ENCODE measurements at places on chromosomes 2 and 18. TPM values are rescaled to one million over a fixed set of nuclear protein-coding genes. Genes with fewer than 3 reads are reported as not detected.

GRCh38 chr2:64398516-64399129 lies 55.3 kb upstream of the LGALSL start:
- no peak overlapping the region for H3K4me3 ChIP-seq
- H3K36me3 ChIP-seq: no peaks in the 10 kb centered on the region

GRCh38 chr18:29430416-29430815 lies 1253.5 kb upstream of the CDH2 start:
- H3K27me3 ChIP-seq: no peaks in the 10 kb centered on the region
- H3K27ac ChIP-seq: no peak overlapping the region
- H3K4me1 ChIP-seq: no peaks in the 10 kb centered on the region
- no peak overlapping the region for H3K4me3 ChIP-seq
- DNase-seq: no peak

- no peak overlapping the region for H3K27ac ChIP-seq
- no peaks in the 10 kb centered on the region for H3K27me3 ChIP-seq
- DNase-seq: no peak
- H3K36me3 ChIP-seq: no peaks in the 10 kb centered on the region
Observed at GRCh38 chr18:63054901-63055584, 264.5 kb downstream of the BCL2 start.

- H3K27ac ChIP-seq: no peak overlapping the region
- no peaks in the 10 kb centered on the region for H3K36me3 ChIP-seq
- H3K4me3 ChIP-seq: no peak overlapping the region
Observed at GRCh38 chr2:124088616-124089015, 63.5 kb downstream of the CNTNAP5 start.

- no peaks in the 10 kb centered on the region for H3K36me3 ChIP-seq
- H3K27me3 ChIP-seq: no peaks in the 10 kb centered on the region
- H3K27ac ChIP-seq: no peak overlapping the region
- H3K4me1 ChIP-seq: no peaks in the 10 kb centered on the region
- DNase-seq: no peak
Observed at GRCh38 chr18:50395093-50395492, 20.2 kb downstream of the SKA1 start.

GRCh38 chr2:209911486-209911885 lies 91.0 kb upstream of the RPE start:
- no peaks in the 10 kb centered on the region for H3K36me3 ChIP-seq
- no peaks in the 10 kb centered on the region for H3K27me3 ChIP-seq
- no peak for DNase-seq

Gene SP140
- total RNA-seq: 77.4 TPM

Gene MEP1B
- not detected for total RNA-seq

Gene ATOH8
- total RNA-seq: 0.23 TPM
